Suprapubic skin (tissue), 4 donors: ENCODE measurements at places on chromosomes 2 and 18. TPM values are rescaled to one million over a fixed set of nuclear protein-coding genes. Genes with fewer than 3 reads are reported as not detected.

DNA sequence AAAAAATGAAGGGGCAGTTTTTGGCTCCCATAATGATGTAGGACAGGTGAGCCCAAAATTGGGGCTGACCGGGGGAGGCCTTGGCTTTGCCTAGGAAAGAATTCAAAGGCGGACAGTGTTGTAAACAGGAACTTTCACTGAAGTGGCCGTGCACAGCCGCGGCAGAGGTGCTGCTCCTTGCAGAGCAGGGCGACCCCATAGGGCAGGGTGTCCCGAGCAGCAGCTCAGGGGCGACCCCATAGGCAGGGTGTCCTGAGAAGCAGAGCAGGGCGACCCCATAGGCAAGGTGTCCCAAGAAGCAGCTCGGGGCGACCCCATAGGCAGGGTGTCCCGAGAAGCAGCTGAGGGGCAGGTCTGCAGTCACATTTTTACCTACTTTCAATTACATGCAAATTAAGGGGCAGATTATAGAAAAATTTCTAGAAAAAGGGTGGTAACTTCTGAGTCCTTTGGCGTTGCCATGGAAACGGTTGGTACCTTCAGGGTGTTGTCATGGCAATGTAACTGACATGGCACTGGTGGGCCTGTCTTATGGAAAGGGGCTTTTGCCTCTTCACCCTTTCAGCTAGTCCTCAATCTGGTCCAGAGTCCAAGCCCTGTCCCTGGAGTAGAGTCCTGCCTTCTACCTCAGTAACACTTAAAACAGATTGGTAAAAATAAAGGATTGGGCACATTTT, 134.5 kb downstream of the FBXO15 start:
- no peak for DNase-seq
- no peak overlapping the region for H3K4me3 ChIP-seq
- H3K4me1 ChIP-seq = no peaks in the 10 kb centered on the region
- H3K27me3 ChIP-seq = no peaks in the 10 kb centered on the region
- H3K27ac ChIP-seq = peak overlapping the region; percentile 62

DNA sequence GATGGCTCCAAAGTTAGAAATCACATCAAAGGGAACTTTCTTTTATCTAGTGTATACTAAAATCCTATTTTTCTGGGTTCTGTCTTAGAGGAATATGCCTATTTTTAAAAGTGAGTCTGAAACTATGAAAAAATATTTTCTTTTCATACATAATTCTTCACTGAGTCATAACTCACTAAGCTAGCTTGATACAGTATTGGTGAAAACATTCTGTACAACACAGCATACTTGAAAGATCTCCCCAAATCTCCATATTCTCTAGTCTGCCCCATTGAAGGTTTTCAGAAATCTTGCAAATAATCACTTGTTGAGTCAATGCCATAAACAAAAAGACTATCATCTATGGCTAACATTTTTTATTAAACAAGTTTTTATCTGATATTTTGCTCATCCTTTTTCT, 44.5 kb downstream of the COL3A1 start:
- DNase-seq = no peak
- H3K36me3 ChIP-seq = no peaks in the 10 kb centered on the region
- no peak overlapping the region for H3K4me3 ChIP-seq
- H3K4me1 ChIP-seq = no peaks in the 10 kb centered on the region
- H3K27me3 ChIP-seq = no peaks in the 10 kb centered on the region

GRCh38 chr18:25134861-25135260, 217.1 kb downstream of the ZNF521 start:
- H3K27ac ChIP-seq = no peak overlapping the region
- H3K4me1 ChIP-seq = no peaks in the 10 kb centered on the region
- H3K4me3 ChIP-seq = no peak overlapping the region
- H3K27me3 ChIP-seq = no peaks in the 10 kb centered on the region
- no peaks in the 10 kb centered on the region for H3K36me3 ChIP-seq

DNA sequence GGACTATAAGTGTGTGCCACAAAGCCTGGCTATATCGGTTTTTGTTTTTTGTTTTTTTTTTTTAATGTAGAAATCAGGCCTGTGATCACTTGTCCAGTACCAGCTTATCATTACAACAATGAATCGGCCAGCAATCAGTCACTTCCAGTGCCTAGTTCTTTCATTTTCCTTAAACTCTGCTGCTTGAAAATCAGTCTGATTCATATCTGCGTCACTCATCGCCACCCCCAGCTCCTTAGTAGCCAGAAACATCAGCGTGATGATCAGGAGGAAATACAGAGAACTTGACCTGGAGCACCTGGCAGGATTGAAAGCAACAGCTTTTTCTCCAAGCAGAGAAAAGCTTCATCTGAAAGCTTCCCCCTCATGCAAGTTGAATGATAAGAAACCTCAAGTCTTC, 75.4 kb downstream of the SPTBN1 start:
- H3K36me3 ChIP-seq = peaks cover 23% of the 10 kb centered on the region
- no peaks in the 10 kb centered on the region for H3K27me3 ChIP-seq
- H3K4me3 ChIP-seq = no peak overlapping the region
- peaks cover 14% of the 10 kb centered on the region for H3K4me1 ChIP-seq

DNA sequence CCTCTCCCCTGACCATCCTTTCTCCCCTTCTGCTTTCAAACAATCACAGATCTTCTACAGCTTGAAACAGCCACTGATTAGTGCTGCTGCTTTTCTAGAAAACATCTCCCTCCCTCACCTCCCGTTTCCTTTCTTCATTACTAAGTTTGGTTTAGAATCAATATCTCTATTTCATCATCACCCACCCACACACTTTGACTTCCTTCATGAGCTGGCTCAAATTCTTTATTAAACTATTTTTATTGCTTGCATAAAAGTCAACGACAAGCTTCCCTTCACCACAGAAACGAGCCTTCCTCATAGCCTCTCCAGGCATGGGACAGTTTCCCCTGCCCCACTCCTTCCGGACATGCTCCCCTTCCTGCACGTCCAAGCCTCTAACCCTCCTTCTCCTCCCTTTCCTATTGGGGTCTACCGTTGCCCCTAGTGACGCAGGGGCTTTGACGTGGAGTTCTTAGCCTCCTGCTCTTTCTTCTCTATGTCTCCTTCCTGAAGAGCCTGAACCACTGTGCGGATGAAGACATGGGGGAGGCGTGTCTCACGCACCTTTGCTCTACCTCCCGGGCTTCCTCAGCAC, 172.0 kb downstream of the AFF3 start:
- H3K4me1 ChIP-seq = no peaks in the 10 kb centered on the region
- DNase-seq = no peak
- no peak overlapping the region for H3K27ac ChIP-seq
- H3K36me3 ChIP-seq = no peaks in the 10 kb centered on the region
- no peaks in the 10 kb centered on the region for H3K27me3 ChIP-seq

GRCh38 chr18:25795213-25795612, 295.2 kb downstream of the SS18 start:
- DNase-seq = no peak
- H3K4me3 ChIP-seq = no peak overlapping the region
- no peaks in the 10 kb centered on the region for H3K36me3 ChIP-seq
- no peaks in the 10 kb centered on the region for H3K4me1 ChIP-seq
- H3K27me3 ChIP-seq = no peaks in the 10 kb centered on the region

GRCh38 chr2:12007282-12007681, 260.9 kb downstream of the LPIN1 start:
- no peaks in the 10 kb centered on the region for H3K36me3 ChIP-seq
- DNase-seq = no peak
- peaks cover 8% of the 10 kb centered on the region for H3K4me1 ChIP-seq
- H3K27me3 ChIP-seq = no peaks in the 10 kb centered on the region
- H3K27ac ChIP-seq = no peak overlapping the region

DNA sequence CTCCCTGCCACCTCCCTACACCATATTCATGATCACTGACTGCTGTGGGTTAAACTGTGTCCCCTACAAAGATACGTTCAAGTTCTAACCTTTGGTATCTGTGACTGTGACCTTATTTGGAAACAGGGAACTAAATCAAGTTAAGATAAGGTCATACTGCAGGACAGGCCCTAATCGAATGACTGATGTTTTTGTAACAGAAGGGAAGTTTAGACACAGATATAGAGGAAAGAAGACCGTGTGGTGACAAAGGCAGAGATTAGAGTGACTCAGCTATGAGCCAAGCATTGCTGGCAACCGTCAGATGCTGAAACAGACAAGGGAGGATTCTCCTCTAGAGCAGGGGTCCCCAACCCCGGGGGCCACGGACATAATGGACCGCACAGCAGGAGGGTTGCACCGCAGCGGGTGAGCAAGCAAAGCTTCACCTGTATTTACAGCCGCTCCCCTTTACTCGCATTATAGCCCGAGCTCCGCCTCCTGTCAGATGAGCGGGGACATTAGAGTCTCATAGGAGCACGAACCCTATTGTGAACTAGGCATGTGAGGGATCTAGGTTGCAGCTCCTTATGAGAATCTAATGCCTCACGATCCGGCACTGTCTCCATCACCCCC, 28.9 kb upstream of the RNF152 start:
- H3K27ac ChIP-seq = no peak overlapping the region
- no peaks in the 10 kb centered on the region for H3K4me1 ChIP-seq
- DNase-seq = no peak

GRCh38 chr2:207812058-207812725, 42.5 kb upstream of the FZD5 start:
- H3K27ac ChIP-seq = no peak overlapping the region
- H3K27me3 ChIP-seq = no peaks in the 10 kb centered on the region
- no peak overlapping the region for H3K4me3 ChIP-seq

Gene DCC
- total RNA-seq = 0.16 TPM

Gene ASPRV1
- total RNA-seq = 805 TPM

Gene EVX2
- total RNA-seq = not detected

Gene EFR3B
- total RNA-seq = 0.79 TPM

Gene DRC1
- not detected for total RNA-seq
